IPS-NIHi11 (cell line): ENCODE measurements at places on chromosomes 5 and 9.
A peak's percentile ranks its signal among the peaks of the same experiment; 100 is the strongest.

GRCh38 chr9:106481013-106481609, 381.9 kb upstream of the ZNF462 start:
- DNase-seq: no peak

- DNase-seq: no peak
Measured at GRCh38 chr9:4657426-4658159, 4.5 kb upstream of the PLPP6 start.

GRCh38 chr5:134413046-134413445, 1.4 kb upstream of the CDKN2AIPNL start:
- no peak for DNase-seq

GRCh38 chr5:151717416-151717815, 30.7 kb upstream of the SPARC start:
- DNase-seq: no peak

DNA sequence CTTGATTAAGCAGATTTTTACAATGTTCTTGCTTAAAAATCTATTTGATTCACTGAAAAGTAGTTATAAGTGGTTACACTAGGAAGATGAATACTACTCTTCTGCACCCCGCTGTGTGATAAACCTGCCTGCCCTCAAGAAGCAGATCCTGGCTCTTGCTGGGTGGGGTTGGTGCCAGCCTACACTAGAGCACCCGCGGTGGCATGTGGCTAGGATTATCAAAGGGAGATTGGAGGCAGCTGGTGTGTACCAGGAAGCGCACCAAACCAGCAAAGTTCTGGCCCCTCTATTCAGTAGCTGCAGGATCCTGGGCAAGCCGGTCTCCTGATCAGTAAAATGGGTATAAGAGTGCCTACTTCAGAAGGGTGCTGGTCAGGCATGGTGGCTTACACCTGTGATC, 43.5 kb downstream of the PRLR start:
- DNase-seq: no peak

GRCh38 chr5:15575666-15576065, 75.7 kb downstream of the FBXL7 start:
- no peak for DNase-seq

DNA sequence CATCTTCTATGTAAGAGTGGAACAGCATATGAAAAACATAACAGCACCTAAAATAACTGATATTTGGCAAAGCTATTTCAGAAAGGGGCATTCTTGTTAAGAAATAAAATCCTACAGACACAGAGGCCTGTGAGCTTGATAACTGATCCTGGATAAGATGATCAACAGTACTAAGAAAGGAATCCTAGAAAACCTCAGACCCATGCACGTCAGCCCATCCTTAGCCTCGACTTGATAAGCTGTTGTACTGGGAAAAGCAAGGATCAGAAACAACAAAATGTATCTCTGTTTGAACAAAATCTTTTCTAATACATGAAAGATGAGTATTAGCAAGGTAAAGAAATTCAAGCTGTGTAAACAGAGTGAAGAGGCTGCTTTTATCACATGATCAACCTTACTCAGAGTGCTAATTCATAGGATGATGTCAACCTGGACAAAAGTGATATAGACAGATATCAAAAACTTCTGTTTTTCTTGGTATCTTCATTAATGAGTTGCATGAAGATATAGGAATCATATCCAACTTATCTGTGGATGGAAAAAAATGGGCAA, 15.2 kb downstream of the LIFR start:
- DNase-seq: no peak

DNA sequence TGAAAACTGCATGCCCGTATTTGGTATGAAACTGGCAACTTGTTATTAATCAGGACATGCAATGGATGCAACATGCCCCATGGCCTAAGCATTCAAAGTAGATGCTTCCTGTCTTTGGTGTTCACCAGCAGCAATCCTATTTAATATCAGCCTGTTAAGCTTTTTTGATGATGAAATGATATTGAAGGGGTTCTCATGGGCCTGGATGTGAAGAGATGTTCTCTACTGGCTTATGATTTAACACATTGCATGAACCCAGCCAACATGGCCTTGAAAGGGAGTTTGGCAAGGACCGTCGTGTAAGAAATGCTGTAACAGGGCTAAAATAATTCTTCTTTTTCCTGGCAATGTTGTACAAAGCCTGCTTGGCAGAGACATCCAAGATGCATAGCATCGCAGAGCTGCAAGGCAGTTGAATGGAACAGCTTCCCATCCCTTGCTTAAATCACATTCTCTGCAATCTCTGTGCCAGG, 111.2 kb downstream of the SMARCA2 start:
- no peak for DNase-seq

DNA sequence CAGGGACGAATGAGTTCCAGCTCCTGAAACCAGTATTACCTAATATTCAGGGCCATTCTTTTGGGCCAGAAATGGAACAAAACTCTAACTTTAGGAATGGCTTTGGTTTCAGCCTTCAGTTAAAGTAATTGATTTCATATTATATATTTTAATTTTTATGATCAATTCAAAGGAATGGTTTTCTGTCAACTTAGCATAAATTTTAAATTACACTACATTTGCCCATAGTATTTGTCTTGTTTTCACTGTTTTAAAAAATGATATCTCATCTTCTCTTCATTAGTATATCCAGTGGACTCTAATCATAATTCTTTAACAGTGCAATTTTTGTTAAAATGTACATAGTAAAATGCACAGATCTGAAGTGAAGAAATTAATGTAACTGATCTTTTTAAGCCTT, 1.9 kb upstream of the PCDHB16 start:
- no peak for DNase-seq

DNA sequence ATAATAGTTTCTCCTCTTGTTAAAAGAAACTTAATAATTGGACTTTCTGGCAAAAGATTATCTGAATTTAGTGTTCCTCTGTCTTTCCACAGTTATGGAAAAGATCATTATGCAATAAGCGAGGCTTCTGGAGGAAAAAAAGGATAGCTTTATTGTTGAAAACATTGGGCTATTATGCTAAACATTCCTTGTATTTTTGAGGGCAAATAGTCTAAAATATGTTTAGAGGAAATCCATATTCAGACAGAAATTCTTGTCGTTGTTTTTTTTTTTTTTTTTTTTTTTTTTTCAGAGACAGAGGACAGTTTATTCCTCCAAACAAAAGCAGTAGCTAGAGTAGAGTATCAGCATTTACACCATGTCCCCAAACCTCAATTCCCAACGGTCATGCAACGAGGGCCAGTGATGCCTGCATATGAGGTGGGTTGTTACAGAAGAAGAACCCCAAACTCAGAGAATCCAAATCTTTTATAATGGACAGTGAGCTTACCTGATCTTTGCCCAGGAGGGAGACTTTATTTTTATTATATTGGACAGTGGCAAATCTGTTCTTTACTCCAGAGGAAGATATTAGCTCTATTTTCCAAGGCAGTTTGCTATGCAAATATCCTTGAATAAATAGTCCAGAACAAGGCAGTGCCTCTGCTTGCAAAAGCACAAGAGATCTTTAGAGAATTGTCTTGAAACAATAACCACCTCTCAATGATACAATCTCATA, 48.4 kb upstream of the CDK5RAP2 start:
- no peak for DNase-seq

DNA sequence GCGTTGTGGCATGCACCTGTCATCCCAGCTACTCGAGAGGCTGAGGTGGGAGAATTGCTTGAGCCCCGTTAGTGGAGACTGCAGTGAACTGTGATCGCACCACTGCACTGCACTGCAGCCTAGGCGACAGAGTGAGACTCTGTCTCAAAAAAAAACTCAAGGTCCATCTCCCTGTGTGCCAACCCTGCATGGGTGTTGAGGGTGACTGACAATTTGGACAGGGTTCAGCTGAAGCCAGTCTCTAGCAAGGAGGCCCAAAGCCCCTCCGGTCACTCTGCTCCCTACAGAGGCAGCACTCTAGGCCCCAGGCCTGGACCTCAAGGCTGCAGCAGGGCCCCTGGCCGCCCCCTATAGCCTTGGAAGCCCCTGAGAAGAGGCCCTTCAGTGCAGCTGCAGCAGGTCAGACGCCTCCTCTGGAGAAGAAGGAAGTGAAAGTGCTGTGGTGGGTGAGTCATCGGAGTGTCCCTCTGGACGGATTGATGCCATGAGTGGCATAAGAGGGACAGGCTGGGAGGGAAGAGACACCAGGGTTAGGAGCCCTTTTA, 39.2 kb upstream of the NEK6 start:
- no peak for DNase-seq

- DNase-seq: no peak
Measured at GRCh38 chr5:18811661-18812060, 1176.3 kb downstream of the CDH18 start.

GRCh38 chr5:15692706-15693381, 192.9 kb downstream of the FBXL7 start:
- DNase-seq: no peak

DNA sequence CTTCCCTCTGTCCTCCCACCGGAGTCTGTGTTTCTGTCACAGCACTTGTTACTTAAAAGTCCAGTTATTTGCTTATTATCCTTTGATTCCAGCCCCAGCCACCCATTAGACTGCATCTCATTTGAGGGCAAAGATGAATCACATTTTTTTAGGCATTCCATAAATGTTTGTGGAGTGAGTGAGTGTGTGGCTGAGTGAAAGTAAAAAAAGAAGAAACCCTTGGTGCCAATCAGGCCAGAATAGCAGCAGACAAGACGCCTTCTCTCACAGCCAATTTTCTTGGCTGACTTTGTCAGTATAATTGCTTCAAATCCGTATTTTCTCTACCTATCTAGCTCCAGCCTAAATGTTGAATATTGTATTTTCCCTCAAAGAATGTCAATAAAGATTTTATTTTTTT, 613.0 kb upstream of the WWC1 start:
- DNase-seq: no peak

DNA sequence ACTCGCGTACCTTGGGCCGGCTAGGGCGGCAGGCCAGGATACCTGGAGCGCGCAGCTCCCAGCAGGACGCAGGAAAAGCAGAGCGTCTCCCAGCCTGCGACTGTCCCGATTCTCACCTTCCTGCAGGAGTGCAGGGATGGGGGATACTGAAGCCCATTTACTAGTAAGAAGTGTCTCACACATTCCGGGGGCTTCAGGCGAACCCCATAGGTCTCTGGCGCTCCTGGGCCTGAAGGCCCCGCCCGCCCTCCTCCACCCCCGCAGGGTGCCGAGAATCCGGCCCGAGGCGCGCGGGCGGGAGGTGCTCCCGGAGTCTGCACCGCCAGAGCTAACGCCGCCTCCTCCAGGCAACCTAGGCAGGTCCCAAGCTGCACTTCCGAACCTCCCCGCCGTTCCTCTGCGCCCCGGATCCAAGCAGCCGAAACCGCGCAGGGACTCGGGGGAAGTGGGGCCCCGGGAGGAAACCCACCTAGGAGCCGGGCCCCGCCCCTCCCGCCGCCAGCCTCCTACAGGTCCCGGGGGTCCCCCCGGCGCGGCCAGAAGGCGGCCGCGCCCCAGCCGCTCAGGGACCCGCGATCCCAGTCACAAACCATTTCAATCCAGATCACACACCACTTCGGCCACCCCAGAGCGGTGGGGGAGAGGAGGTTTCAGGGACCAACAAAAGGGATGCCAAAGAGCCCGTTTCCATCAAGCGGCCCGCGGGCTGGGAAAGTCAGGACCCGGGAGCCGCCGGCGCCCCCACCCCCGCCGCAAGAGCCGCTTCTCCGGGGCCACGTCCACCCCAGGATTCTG, 1.2 kb downstream of the ROR2 start:
- peak; percentile 73 for DNase-seq

GRCh38 chr5:143720689-143721088, 91.3 kb upstream of the HMHB1 start:
- no peak for DNase-seq

DNA sequence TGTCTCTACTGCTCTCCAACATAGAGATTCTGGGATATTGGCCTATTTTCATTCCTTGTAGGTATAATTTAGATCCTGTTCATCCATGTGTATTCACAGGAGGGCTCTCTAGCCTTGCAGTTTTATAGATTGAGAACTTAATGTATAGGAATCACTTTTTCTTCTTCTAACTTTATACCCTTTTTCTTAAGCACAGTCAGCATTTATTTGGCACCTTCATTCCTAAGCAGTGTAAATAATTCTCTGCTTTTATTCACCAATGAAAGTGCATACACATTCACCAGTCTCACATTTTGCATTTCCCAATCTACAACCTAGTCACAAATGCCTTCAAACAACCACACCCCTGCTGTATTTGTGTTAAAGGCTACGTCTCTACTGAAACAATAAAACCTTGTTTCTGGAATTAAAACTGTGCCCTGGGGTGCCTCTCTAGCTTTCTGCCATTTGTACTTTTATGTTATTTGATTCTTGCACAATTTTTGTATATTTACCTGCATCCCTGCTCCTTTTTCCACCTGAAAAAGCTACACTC, 49.3 kb downstream of the NREP start:
- DNase-seq: no peak

GRCh38 chr9:116393198-116393597, 239.6 kb downstream of the PAPPA start:
- no peak for DNase-seq
